AG09319 (cell line): ENCODE measurements at places on chromosomes 6 and 20.

GRCh38 chr20:48831718-48832404, 4.1 kb upstream of the PREX1 start:
- peak; percentile 10 for DNase-seq

GRCh38 chr6:49653438-49653837, 16.8 kb upstream of the RHAG start:
- no peak for DNase-seq

DNA sequence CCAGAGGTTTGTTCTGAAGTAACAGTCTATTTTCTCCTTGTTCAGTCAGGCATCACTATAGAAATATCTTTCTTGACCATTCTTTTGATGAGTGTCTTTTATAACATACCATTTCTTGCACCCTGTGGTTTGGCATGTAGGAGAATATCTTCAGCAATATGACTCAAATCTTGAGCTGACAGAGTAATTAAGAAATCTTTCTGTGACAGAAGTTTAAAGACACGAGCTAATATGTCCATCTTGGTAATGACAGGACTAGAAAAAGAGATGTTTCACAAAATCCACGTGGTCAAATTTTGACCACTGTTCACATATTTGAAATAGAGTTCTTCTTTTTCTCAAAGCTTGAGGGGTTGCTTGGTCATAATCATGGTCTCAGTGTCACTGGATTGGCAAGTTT, 149.9 kb downstream of the MYB start:
- DNase-seq, result no peak

DNA sequence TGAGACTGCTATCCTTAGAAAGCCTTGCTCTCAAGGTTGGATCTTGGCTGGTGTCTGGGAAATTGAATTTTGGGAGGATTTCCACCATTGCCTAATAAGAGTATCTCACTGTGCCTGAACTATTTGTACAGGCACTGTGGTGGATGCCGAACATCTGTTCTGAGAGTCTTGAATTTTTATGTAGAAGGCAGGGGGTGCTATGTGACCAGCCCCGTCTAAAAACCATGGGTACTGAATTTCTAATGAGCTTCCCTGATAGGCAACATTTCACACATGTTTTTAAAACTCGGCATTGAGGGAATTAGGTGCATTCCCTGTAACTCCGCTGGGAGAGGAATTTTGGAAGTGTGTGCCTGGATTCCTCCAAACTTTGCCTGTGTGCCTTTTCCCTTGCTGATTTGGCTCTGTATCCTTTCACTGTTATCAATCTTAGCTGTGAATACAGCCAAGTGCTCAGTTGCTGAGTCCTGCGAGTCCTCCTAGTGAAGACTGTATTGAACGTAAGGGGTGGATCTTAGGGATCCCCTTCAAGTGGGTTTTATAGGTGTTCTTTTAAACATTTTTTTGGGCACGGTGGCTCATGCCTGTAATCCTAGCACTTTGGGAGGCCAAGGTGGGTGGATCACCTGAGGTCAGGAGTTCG, 27.6 kb upstream of the SCAF8 start:
- no peak for DNase-seq

DNA sequence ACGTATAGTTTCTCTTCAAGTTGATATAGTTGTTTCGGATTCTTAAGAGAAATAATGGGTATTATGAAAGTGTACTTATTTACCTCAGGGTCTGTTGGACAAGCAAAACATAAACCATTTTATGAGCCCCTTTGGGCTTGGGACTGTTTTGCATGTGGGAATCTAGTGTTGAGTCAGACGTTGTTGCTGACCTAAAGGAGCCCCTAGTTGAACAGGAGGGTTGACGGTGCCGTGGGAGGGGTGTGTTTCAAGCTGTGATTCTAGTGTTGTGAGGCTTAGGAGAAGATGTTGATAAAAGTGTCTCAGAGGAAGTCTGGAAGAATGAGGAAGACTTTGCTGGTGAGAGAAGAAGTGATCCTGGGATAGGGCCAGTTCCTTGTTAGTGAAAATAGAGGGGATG, 140.0 kb downstream of the ARID1B start:
- DNase-seq, result no peak

GRCh38 chr20:35510951-35511735, 18.3 kb downstream of the C20orf173 start:
- no peak for DNase-seq
